Renal cortex interstitium (tissue), 15 donors: ENCODE measurements at places on chromosomes 7 and 10.
A peak's percentile ranks its signal among the peaks of the same experiment; 100 is the strongest.

GRCh38 chr10:22479419-22479818 lies 134.1 kb downstream of the SPAG6 start:
- no peak for DNase-seq

DNA sequence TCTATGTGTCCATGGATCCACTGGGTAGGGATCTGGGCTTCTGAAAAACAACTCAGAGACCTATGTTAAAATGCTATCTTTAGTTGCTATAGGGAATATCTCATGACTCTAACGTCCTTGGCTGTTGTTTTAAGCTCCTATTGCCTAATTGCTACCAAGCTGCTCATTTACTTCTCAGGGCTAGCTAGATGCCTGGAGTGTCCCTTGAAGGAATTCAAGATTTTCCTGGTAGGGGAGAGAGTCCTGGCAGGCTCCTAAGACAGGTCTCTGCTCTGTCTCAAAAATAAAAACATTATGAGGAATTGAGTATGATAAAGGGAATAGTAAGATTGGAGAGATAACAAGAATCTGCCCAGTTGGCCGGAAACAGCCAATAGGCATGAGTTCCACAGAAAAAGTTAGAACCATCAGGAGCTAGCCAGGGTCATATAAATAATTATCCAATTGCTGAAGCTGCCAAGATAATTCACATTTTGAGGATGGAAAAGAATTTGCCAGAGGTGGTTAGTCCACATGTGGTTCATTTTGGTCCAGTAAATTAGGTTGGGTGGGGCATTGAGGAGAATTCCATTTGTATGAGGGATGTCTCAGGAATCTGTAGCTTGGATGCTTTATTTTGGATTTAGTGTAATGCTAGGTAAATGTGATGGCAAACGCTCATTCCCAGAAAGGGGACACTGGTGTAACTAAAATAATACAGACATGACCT lies 362.7 kb upstream of the VSTM2A start:
- DNase-seq, result no peak

DNA sequence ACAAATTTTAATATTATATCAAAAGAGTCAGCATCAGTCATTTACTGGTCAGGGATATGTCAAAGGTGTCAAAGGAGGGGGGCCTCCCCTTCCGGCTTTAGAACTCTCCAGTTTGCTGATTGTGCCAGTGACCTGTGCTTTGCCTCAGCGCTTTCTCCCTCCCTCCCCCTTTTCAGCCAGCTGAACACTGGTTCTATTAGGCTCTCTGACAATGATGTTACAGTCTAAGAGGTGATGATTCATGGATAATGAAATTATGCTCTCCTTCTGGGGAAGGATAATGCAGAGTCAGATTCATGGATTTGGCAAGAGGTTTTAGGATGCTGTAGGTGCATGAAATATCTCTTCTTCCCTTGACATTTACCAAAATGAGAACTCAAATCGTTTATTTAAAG lies 6.1 kb downstream of the LRRTM3 start:
- DNase-seq, result no peak

GRCh38 chr10:30285970-30286369 lies 63.1 kb downstream of the MTPAP start:
- no peak for DNase-seq

GRCh38 chr10:71492872-71493271 lies 96.2 kb downstream of the CDH23 start:
- DNase-seq, result no peak

DNA sequence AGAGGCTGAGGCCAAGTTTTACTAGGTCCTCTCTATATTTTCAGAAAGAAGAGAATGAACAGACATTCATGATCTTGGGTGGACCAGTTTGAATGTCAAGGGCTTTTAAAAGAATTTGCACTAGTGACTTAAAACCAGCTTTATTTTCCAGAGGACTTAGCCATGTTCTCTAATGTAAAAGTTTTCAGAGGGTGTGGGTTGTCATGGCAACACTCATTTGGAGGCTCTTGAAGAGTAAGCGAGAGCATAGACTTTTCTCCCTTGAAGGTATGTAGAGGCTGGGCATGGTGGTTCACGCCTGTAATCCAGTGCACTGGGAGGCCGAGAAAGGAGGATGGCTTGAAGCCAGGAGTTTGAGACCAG lies 61.1 kb downstream of the GATA3 start:
- no peak for DNase-seq

- DNase-seq, result no peak
These were observed 25.6 kb upstream of the TMEM26 start for GRCh38 chr10:61478621-61479312.

DNA sequence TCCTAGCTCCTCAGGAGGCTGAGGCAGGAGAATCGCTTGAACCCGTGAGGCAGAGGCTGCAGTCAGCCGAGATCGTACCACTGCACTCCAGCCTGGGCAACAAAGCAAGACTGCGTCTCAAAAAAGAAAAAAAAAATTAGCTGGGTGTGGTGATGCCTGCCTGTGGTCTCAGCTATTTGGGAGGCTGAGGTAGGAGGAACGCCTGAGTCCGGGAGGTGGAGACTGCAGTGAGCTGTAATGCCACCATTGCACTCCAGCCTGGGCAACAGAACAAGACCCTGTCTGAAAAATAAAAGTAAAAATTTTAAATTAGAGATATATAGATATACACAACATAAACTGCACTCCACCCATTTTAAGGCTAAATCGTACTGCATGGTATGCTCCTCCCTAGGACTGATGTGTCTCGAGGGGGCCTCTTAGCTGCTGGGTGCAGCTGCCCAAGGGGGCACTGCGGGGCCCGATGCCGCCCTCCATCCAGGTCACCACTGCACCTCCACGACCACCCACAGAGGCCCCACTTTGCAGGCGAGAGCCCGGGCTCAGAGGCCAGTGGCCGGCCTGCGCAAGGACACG lies 40.9 kb upstream of the FOXK1 start:
- no peak for DNase-seq

DNA sequence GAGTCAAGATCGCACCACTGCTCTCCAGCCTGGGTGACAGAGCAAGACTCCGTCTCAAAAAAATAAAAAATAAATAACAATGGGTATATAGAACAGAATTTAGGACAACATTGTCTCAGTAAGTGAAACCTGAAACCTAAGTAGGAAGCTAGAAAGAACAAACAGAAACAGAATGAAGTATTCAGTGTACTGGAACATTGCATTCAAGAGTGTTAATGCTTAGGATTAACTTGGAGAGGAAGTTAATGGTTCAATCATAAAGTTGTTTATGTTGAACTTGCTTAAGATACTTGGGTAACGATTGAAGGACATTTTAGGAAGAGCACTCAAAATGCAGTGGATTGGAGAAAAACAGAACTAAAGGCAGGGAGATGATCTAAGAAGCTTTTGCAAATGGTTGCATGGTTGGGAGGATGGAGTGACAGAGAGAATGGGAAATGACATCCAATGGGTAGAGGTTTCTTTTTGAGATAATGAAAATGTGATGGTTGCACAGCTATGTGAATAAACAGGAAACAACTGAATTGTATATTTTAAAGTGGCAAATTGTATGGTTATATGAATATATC lies 233.7 kb downstream of the ADK start:
- DNase-seq, result no peak

DNA sequence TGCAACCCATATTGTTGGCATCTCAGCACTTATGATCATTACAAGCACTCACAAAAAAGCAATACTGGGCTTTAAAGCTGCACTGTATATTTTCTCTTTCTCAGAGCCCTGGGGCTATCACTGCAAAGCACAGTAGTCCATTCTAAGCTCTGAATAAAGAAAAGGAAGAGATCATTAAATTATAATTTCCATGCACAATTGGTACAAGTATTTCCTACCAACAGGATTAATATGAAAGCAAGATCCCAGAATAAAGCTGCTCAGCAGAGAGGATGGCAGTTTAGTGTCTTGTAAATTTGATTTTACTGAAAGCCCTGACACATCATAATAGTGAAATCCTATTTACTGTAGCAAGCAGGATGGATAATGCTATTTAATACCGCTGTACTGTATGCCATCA lies 205.3 kb downstream of the CHCHD3 start:
- no peak for DNase-seq

DNA sequence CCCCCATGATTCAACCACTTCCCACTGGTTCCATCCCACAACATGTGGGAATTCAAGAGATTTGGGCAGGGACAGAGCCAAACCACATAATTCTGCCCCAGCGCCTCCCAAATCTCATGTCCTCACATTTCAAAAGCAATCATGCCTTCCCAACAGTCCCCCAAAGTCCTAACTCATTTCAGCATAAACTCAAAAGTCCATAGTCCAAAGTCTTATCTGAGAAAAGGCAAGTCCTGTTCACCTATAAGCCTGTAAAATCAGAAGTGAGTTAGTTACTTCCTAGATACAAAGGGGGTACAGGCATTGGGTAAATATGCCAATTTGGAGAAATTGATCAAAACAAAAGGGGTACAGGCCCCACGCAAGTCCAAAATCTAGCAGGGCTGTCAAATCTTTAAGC lies 272.9 kb downstream of the MAGI2 start:
- DNase-seq, result no peak

GRCh38 chr7:99392659-99393354 lies 15.6 kb downstream of the PDAP1 start:
- DNase-seq, result no peak

DNA sequence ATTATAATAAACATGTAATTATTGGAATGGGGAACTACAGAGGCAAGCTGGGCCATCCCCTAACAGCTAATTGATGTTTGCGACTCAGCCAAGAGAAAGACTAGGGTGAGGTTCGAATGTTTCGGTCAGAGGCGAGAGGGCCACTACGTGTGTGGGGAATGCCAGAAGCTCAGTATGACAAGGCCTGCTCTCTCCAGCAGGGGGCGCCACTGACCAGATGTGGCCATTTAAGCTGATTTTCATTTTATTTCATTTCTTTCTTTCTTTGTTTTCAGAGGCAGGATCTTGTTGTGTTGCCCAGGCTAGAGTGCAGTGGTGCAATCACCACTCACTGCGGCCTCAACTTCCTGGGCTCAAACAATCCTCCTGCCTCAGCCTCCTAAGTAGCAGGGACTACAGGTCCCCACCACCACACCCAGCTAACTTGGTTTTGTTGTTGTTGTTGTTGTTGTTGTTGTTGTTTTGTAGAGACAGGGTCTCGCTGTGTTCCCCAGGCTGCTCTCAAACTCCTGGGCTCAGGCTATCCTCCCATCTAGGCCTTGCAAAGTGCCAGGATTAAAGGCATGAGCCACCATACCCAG lies 38.1 kb downstream of the TMEM130 start:
- no peak for DNase-seq

- no peak for DNase-seq
These were observed 604 bp upstream of the STAM start for GRCh38 chr10:17643339-17643754.

GRCh38 chr7:56115852-56116538 lies at the start of gene NUPR2:
Gene NUPR2 (minus strand): TSS chr7:56116417. CDS start chr7:56116314, 103 bp downstream.
- DNase-seq, result no peak

- no peak for DNase-seq
These were observed 341.5 kb upstream of the AOAH start for GRCh38 chr7:37065779-37066271.

GRCh38 chr7:33044401-33044718 lies 18.2 kb downstream of the NT5C3A start:
- DNase-seq, result no peak

GRCh38 chr10:34861293-34862021 lies 46.4 kb upstream of the PARD3 start:
- DNase-seq, result no peak

- DNase-seq, result no peak
These were observed 1517.4 kb upstream of the LRRTM3 start for GRCh38 chr10:65408401-65408800.

DNA sequence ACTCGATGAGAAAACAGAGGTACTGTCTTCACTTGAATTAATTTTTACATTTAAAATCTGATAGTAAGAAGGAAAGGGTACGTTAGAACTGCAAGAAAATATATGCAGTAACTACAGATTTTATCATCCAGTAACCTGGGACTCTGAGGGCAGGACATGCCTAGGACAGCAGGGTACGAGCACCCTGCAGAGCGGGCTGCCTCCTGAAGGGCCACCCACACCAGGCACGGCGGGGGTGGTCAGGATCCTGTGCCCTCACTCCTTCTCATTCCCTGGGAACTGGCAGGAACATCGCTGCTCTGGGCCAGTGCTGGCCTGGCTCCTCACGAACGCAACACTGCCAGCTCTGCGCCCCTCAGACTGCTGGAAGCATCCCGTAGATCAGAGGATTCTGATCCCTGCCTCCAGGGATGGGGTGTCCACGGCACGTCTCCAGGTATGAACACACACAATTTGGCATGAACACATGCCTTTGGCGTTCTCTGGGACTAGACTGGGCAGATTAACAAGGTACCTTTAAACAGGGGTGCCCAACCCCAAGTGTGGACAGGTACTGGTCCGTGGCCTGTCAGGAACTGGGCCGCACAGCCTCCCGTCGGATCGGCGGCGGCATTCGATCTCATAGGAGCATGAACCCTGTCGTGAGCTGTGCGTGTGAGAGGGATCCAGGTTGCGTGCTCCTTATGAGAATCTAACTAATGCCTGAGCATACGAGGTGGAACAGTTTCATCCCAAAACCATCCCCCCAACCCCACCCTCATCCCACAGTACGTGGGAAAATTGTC lies 99.3 kb upstream of the FAM20C start:
- no peak for DNase-seq

- no peak for DNase-seq
These were observed 44.8 kb upstream of the HPSE2 start for GRCh38 chr10:99280472-99280871.

GRCh38 chr7:105650382-105650970 lies 69.2 kb upstream of the EFCAB10 start:
- DNase-seq, result no peak

- DNase-seq, result peak; percentile 10
These were observed 19.6 kb downstream of the SEMA3E start for GRCh38 chr7:83629117-83629880.

GRCh38 chr7:84055904-84056605 lies 138.5 kb downstream of the SEMA3A start:
- no peak for DNase-seq

- no peak for DNase-seq
These were observed 104.3 kb upstream of the LANCL2 start for GRCh38 chr7:55260676-55261385.

DNA sequence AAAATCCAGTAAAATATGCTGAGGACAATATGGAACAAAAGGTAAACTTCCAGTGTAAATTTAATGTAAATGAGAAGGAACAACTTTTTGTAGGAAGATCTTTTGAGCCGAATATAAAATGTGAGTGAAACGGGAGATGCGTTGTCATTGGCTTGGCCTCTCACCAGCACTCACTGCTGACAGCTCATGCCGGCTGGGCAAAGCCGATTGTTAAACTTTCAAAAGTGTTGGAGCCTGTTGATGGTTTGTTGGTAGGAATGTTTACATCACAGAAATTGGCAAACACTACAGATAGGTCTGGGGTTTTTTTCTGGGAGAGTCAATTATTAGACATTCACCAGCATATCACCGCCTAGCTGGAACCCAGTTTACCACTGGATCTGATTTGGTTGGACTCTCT lies 6.1 kb downstream of the PSTK start:
- DNase-seq, result no peak

GRCh38 chr10:792792-793100 lies 103.3 kb upstream of the DIP2C start:
- DNase-seq, result no peak

- no peak for DNase-seq
These were observed 52.0 kb upstream of the VWC2 start for GRCh38 chr7:49721441-49721840.
